CD4-positive, alpha-beta T cell (primary cell): ENCODE measurements at places on chromosomes 4 and X. TPM values are rescaled to one million over a fixed set of nuclear protein-coding genes. Genes with fewer than 3 reads are reported as not detected.

Gene DGKK
- total RNA-seq = not detected

Gene LRIT3
- total RNA-seq = 0.14 TPM

Gene SORBS2
- total RNA-seq = not detected

Gene HTR2C
- not detected for total RNA-seq

Gene DIPK2B
- total RNA-seq = not detected

Gene SSX1
- total RNA-seq = not detected

Gene GABRQ
- total RNA-seq = not detected

Gene PAK3
- 1.5 TPM for total RNA-seq

Gene CHRDL1
- not detected for total RNA-seq

Gene SOWAHB
- total RNA-seq = not detected

Gene CAPN6
- not detected for total RNA-seq

Gene PNMA3
- total RNA-seq = 2.6 TPM

Gene ASB12
- total RNA-seq = not detected

Gene PLK4
- 2.7 TPM for total RNA-seq

Gene MGARP
- total RNA-seq = not detected

Gene FBXW7
- total RNA-seq = 140 TPM

Gene DLG3
- 6.6 TPM for total RNA-seq

Gene FDCSP
- not detected for total RNA-seq

Gene LAMP2
- total RNA-seq = 13.4 TPM

Gene C4orf36
- not detected for total RNA-seq

Gene SLC49A3
- total RNA-seq = 0.91 TPM

Gene NDNF
- 0.25 TPM for total RNA-seq

Gene SLC10A6
- not detected for total RNA-seq

Gene STPG2
- 0.28 TPM for total RNA-seq

Gene DNASE1L1
- 16.0 TPM for total RNA-seq

Gene C1QTNF7
- total RNA-seq = not detected

Gene C4orf51
- not detected for total RNA-seq
